ENCODE measurements at places on chromosomes 6 and 20.

GRCh38 chr20:21741266-21741665 is 35.8 kb downstream of the PAX1 start:
- no peak for ATAC-seq

GRCh38 chr6:45466686-45467085 is 89.0 kb upstream of the SUPT3H start:
- no peak for ATAC-seq

DNA sequence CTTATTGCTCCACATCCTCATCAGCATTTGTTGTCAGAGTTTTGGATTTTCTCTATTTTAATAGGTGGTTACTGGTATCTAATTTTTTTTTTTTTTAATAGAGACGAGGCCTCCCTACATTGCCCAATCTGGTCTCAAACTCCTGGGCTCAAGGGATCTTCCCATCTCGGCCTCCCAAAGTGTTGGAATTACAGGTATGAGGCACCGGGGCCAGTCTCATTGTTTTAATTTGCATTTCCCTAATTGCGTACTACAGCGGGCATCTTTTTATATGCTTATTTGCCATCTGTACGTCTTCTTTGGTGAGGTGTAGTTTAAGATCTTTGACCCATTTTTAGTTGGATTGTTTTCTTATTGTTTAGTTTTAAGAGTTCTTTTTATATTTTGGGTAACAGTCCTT is 210.4 kb upstream of the SULF2 start:
- ATAC-seq: no peak

GRCh38 chr6:20652299-20653084 is 118.2 kb downstream of the CDKAL1 start:
- ATAC-seq: no peak

- no peak for ATAC-seq
Measured at GRCh38 chr6:110461376-110461775, 15.0 kb downstream of the SLC22A16 start.

DNA sequence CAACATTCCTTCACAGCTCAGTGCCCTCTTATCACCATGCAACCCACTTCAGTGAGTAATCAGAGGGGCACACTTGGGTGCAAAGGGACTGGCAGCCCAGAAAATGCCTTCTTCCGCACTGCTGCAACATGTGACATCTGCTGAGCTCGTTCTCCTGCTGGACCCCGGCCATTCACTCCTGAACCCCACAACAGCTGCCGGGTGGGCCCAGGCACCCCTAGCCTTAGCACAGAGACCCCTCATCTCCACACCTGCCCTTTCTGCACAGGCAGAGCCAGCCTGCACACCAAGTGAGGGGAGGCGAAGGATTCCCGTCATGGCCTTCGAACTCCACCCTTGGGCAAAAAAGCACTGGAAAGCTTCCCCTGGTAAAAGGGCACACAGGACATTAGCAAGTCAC is 164.3 kb upstream of the RIN2 start:
- no peak for ATAC-seq

DNA sequence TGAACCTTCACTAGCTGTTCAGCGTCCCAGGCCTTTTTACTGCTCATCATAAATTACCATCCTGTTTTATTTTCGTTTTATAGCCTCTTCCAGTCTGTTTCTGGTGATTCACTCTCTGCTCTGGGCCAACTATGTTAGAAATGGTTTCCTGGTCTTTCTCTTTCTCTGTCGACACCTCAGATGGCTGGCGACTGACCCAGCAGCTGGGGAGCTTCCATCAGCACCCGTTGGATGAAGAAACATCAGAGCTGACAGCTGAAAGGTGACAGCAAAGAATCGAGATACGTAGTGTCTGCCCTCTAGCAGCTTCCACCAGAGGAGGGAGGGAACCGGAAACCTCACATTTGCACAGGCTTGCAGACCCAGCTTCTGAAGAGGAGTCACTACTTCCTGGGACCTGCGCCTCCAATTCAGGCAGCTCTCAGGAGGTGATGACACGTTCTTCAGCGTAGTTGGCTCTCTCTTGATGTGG is 82.9 kb upstream of the MLN start:
- peak; percentile 37 for ATAC-seq

DNA sequence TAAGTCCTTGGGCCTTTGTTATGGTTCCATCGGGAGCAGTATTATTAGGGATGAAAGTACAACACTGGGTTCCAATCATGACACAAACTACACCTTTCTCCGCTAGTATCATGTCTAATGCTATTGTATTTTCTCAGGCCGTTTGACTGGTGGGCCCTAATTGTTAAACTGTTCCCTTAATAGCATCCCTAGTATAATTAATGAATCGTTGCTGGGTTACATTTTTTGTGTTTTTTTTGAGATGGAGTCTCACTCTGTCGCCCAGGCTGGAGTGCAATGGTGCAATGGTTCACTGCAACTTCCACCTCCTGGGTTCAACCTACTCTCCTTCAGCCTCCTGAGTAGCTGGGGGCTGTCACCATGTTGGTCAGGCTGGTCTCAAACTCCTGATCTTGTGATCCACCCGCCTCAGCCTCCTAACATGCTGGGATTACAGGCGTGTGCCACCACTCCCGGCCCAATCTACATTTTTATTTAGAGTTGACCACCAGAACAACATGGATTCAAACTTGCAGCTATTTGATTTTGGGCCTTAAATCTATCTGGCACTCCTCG is 4.1 kb upstream of the ZNFX1 start:
- ATAC-seq: no peak

GRCh38 chr6:90818163-90818562 is 231.3 kb upstream of the MAP3K7 start:
- ATAC-seq: no peak

- no peak for ATAC-seq
Measured at GRCh38 chr6:90226257-90226656, 70.4 kb downstream of the BACH2 start.

DNA sequence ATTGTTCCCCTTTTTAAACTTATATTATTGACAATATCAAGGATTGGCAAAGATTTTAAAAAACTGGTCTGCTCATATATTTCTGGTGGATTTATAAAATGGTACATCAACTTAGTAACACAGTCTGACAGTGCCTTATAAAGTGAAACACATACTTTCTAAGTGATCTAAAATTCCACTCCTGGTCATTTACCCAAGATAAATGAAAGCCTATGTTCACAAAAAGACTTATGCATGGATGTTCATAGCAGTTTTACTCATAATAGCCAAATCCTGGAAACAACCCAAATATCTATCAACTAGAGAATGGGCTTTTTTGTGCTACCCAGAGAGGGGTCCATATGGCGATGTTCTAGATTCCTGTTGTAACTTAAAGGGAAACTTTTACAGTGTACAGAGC is 222.4 kb upstream of the FAM83B start:
- no peak for ATAC-seq

GRCh38 chr20:36147690-36148089 is 6.8 kb upstream of the EPB41L1 start:
- no peak for ATAC-seq

DNA sequence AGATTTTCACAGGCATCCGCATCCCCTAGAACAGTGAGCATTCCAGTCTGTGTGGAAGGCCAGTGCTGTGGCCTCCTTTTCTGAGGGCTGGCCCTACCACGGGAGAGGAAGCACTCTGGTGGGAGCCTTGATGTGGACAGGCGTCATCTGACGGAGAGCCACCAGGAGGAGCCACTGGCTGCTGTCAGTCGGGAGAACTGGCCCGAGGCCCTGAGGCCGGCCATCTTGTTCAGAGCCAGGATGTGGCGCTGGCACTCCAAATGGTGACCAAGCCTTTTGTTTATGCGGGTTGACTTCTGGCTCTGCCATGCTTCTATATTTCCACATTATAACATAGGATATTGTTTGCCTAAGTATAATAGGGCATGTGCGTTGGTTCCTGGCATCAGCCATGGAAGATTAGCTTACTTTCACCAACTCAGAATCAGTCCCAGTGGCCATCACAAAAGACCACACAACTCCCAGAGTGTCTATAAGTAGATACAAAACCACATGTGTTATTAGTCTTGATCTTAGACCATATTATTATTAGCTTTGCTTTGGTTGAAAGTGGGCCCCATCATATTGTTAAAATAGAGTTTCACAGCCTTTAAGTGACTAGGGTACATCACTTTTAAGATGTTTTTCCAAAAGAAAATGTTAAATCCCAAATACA is 273.9 kb upstream of the TAB2 start:
- no peak for ATAC-seq
